Tongue (tissue), 3 donors: ENCODE measurements at places on chromosomes 12 and 14. TPM values are rescaled to one million over a fixed set of nuclear protein-coding genes. Genes with fewer than 3 reads are reported as not detected.

The DYNLL1 gene
- 158 TPM for total RNA-seq

The OR10G3 gene
- total RNA-seq: not detected

The P2RX2 gene
- not detected for total RNA-seq

The ITGB7 gene
- 1.2 TPM for total RNA-seq

The ABHD12B gene
- not detected for total RNA-seq

The GPD1 gene
- total RNA-seq: 222 TPM

The GNS gene
- 103 TPM for total RNA-seq

The CCDC197 gene
- total RNA-seq: not detected

The TMEM132C gene
- total RNA-seq: 8.7 TPM

The GLT8D2 gene
- 40.3 TPM for total RNA-seq

The CCER1 gene
- total RNA-seq: not detected

The PARP2 gene
- total RNA-seq: 14.2 TPM

The CEBPE gene
- total RNA-seq: not detected

The RNF31 gene
- total RNA-seq: 38.2 TPM

DNA sequence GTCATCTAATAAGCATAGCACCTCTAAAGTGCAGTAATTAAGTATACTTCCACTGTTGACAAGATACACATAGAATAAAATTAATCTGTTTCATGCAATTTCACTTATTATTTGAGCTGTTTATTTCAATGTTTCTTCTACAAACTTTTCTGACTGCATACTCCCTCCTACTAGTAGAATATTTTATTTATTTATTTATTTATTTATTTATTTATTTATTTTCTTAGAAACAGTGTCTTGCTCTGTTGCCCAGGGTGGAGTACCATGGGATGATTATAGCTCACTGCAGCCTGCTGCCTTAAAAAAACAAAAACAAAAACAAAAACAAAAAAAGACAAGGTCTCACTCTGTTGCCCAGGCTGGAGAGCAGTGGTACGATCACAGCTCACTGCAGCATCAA is 68.4 kb upstream of the KITLG start:
- DNase-seq: no peak

DNA sequence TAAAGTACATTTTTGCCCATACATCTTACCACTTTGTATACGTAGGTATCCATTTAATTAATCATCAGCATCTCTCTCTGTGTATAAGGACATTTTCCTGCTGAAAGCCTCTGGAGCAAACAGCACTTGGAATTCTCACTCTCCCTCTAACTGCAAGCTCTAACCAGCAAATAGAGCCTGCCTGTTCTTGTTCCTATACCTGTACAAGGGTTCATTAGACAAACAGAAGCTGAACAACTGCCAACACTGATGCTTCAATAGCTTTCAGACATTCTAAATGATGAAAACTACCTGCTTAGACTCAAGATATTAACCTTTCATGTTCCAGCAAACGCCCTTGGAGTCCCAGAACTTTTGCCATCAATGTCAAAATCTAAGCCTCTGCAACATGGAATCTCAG is 98.0 kb downstream of the KCNH5 start:
- peak; percentile 48 for DNase-seq

DNA sequence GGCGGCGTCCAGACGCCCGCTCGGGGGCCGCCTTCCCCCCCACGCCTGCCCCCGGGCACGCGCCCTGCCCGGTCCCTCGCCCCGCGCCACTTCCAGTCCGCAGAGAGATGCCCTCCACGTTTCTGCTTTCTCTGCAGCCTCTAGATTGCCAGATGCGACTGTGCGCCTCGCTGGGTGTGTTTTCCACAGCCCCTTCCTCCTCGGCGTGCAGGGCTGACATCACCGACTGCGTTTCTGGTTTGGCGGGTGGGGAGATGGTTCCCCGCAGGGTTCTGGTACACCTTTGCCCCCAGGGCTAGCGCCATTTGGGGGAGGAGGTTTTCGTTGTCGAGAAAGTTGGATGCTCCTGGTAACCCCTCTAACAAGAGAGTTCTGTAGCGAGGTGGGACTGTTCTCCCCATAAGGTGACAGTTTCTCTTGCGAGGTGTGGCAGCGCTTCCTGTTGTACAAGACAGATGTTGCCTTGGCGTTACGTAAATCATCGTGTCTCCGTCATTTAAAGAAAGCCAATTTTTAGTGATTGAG is 1.5 kb downstream of the CALM1 start:
- peak; percentile 60 for DNase-seq

DNA sequence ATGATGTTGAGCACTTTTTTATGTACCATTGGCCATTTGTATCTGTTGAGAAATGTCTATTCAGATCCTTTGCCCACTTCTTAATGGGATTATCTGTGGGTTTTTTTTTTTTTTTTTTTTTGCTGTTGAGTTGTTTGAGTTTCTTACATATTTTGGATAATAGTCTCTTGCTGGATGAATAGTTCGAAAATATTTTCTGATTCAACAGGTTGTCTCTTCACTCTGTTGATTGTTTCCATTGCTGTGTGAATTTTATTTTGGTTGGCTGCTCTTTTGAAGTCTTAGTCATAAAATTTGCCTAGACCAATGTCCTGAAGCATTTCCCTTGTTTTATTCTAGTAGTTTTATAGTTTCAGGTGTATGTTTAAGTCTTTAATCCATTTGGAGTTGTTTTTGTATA is 64.5 kb downstream of the CAND1 start:
- no peak for DNase-seq

DNA sequence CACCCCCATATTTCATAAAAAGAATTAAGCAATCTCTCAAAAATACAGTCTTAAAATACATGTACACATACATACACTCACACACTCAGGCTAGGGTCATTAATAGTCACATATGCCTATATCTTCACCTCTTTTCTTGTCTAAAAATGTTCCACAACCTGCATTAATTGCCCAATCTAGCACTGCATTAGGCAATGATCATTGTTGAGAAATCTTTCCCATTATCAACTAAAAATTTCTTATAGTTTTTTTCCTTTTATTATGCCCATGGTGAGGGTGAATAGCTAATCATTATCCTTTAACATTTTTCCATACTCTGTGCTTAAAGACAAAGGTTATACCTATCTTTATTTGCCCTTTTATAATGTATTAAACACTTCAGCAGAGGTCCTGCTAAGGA is 38.3 kb downstream of the FSCB start:
- DNase-seq: no peak

- no peak for DNase-seq
These were observed 83.3 kb downstream of the PLEKHG7 start for GRCh38 chr12:92786045-92786444.

DNA sequence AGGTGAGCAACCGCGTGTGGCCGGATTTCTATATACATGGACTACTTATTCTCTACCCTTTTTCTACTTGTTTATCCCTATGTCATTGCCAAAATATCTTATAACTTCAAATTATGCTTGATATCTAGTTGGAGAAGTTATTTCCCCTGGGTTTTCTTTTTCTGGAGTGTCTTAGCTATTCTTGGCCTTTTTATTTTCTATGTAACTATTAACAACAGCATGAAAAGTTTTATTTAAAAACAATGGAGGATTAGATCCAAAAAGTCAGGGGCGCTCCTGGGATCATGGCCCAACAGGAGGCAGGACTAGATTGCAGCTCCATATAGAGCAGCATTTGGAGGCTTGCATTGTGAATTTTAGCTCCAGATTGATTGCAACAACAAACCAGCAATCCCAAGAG is 8.6 kb upstream of the STRAP start:
- no peak for DNase-seq

GRCh38 chr14:37972941-37973887 is 234.5 kb upstream of the SSTR1 start:
- no peak for DNase-seq

DNA sequence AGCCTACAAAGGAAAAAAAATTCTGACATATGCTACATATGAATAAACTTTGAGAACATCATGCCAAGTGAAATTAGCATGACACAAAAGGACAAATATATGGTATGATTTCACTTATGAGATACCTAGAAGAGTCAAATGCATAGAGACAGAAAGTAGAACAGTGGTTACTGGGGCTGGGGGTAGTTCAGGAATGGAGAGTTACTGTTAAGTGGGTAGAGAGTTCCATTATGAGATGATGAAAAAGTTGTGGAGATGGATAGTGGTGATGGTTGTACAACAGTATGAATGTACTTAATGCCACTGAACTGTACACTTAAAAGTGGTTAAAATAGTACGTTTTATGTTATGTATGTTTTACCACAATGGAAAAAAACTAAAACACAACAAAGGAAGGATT is 92.3 kb downstream of the SCAF11 start:
- DNase-seq: no peak

GRCh38 chr12:131087302-131087818 is 133.7 kb downstream of the ADGRD1 start:
- no peak for DNase-seq

DNA sequence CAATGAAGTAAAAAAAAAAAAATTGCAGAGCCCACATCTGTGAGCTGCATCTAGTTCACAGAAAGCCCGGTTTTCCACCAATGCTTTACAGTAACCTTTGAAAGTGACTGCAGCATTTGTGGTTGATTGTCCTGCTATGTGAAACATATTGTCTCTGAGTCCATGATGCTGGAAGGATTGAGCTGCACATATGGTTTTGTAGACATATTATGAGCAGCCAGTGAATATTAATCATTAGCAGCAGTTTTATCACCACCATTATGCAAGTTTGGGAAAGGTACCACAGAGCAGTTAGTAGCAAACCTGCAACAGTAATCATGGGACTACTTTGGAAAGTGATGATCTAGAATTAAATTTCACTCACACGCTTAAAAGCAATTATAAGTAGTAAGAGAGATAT is 151.5 kb upstream of the PRICKLE1 start:
- no peak for DNase-seq

- DNase-seq: no peak
These were observed 618.7 kb downstream of the VRK1 start for GRCh38 chr14:97415907-97416306.

- peak; percentile 15 for DNase-seq
These were observed 97.6 kb upstream of the ZDHHC17 start for GRCh38 chr12:76666290-76666835.

GRCh38 chr14:75522983-75523318 is 682 bp downstream of the BATF start:
- DNase-seq: no peak

- DNase-seq: no peak
These were observed 6.6 kb downstream of the ATXN3 start for GRCh38 chr14:92099802-92100201.

GRCh38 chr14:34220378-34220706 is 241.7 kb downstream of the SPTSSA start:
- no peak for DNase-seq

- no peak for DNase-seq
These were observed 96.7 kb downstream of the RMST start for GRCh38 chr12:97559267-97559666.

- no peak for DNase-seq
These were observed 8.6 kb downstream of the GIT2 start for GRCh38 chr12:109987615-109988014.

- no peak for DNase-seq
These were observed 109.2 kb downstream of the VEZT start for GRCh38 chr12:95326855-95327254.

DNA sequence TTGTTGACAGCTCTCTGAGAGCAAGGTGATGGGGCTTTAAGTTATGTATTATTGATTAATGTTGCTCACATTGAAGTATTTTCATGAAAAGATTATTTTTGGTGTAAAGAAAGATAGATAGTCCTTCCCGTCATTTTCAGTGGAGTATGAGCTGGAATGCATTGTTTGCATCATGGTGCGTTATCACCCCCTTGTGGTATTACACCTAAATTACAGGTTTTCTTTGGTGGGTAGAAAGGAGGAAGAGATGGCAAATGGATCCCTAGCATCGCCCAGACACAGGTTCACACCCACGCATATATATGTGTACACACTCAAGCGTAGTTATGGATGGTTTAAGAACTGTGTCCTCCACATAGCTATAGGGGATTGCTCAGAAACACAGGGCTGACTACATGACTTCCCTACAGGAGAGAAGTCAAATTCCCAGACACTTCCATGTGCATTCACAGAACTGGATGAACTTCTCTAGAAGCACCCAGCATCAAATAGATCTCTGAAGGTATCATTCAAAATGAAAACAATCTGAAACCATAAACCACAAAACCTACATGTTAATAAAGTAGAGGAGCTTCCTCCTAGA is 14.4 kb upstream of the SERPINA10 start:
- no peak for DNase-seq

DNA sequence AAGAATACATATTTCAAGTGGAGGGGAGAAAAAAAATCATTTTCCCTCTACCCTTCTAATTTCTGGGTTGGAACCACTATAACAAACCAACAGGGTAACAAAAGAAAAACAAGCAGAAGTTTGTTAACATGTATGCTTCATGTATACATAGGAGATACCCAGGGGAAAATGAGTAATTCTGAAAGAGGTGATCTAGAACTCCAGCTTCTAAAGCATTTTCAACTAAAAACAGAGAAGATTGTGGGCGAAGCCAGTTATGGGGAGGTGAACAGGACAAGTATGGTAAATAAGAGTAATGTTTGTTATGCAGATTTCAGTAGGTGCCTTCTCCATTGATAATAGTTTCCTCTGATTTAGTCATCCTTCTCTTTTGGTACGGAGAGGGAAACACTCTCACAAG is 16.7 kb downstream of the FNTB start:
- no peak for DNase-seq

GRCh38 chr12:75602106-75602505 is 90.7 kb upstream of the KRR1 start:
- no peak for DNase-seq

GRCh38 chr12:33476058-33476457 is 36.4 kb upstream of the SYT10 start:
- no peak for DNase-seq

GRCh38 chr12:873954-874353 is 75.5 kb downstream of the RAD52 start:
- DNase-seq: no peak

GRCh38 chr12:6340032-6340638 is 1.7 kb downstream of the TNFRSF1A start:
- DNase-seq: peak; percentile 57

DNA sequence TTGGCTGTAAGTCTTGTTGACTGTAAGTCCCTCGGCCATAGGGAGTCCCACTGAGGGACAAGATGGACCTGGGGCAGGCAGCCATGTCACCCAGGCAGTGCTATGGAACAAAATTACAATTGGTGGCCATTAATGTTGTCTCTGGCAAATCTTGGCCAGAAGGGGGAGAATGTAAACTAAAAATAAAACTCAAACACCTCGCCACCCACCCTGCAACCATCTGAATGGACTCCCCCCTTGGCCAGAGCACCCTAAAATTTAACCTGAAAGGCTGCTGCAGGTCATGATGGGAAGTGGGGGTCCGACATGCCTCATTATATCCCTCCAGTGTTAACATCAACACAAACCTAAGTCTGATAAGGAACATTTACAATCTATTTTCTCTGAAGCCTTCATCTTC is 8.2 kb downstream of the SLC22A17 start:
- no peak for DNase-seq

DNA sequence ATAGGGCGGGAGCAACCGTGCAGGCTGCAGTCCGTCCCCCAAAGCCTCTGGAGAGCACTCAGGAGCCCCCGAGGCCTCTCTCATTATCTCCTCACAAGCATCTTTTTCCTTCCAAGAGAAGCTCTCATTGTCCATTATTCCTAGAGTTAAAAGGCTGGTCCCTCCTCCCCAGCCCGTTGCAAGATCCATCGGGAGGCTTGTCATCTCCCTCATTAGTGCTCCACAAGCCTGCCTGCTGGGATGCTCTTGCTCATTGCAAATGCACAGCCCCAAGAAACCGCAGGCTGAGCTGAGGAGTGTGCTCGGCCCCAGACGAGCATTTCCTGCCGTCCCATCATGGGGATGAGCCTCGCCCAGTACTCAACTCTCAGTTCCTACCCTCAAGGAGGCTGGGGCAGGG is 23.3 kb downstream of the NUAK1 start:
- DNase-seq: no peak
